ENCODE measurements at places on chromosomes 13 and 19.

DNA sequence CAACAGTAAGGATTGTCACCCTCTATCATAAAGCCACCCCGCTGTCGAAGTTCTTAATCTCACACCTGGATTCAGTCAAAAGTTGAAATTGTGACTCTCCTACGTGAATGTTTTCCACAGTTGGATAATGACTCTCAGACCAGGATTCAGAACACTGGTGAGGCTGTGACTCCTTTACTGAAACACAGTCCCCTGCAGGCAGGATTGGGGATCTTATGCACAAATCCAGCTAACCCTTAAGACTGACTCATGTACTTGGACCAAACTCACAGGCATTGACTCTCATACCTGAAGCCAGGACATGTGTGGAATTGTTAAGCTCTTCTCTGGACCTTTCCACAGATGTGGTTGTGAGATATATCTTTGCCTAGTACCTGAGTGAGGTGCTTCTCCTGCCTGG lies 46.8 kb downstream of the ZNF85 start:
- DNase-seq: no peak

DNA sequence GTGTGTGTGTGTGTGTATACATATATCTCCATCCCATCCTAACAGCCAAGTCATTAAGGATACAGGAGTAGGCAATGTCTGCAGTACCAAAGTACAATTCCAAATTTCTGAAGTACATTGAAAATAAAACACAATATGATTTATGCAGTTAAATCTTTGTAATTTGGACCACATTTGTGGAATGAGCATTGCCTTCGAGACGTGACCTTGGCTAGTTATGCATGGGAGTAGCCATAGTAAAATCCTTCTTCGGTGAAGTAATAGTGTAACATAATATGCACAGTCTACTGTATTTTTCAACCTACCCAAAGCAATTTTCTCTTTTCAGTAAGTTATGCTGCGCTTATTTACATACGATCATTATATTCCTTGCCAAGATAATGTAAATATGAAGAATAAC lies 665.7 kb upstream of the GPC6 start:
- DNase-seq: no peak

DNA sequence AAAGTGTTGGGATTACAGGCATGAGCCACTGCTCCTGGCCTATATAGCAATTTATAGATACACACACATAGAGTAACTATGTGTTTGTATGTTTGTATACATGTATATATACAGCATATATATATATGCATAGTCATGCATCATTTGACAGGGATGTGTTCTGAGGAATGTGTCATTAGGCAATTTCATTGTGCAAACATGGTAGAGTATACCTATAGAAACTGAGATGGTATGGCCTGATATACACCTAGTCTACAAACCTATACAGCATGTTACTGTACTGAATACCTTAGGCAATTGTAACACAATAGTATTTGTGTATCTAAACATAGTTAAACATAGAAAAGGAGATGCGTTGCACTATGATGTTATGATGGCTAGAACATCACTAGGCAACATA lies 53.0 kb upstream of the PCCA start:
- DNase-seq: no peak

- DNase-seq: no peak
These were observed 24.3 kb downstream of the COL4A2 start for GRCh38 chr13:110331362-110331761.

Data from skeletal muscle cell (primary cell).